DND-41 (cell line): ENCODE measurements at places on chromosomes 2 and 18.
A peak's percentile ranks its signal among the peaks of the same experiment; 100 is the strongest.

- H3K36me3 ChIP-seq, result no peaks in the 10 kb centered on the region
- H3K4me1 ChIP-seq, result no peaks in the 10 kb centered on the region
- no peak overlapping the region for H3K4me3 ChIP-seq
- H3K27ac ChIP-seq, result no peak overlapping the region
These were observed 342.9 kb downstream of the PARD3B start for GRCh38 chr2:204888222-204888621.

DNA sequence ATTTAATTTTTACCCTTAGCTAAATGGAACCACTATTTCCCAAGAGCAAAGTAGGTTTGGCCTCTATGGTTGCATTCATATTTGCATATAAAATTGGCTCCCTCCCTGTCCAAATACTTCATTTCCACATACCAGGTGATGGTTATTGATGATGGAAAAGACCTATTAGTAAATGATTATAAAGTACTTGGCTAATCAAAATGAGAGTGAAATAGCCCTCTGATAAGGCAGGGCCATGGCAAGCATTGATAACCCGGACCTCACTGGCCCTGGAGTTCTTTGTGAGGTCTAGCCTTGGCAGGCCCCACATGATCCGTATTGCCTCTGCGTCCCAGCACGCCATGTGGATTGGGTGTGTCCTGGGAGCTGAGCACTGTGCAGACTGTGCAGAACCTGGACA, 201.1 kb upstream of the GATA6 start:
- no peak overlapping the region for H3K27ac ChIP-seq
- H3K4me3 ChIP-seq, result no peak overlapping the region
- DNase-seq, result no peak
- no peaks in the 10 kb centered on the region for H3K36me3 ChIP-seq
- no peaks in the 10 kb centered on the region for H3K4me1 ChIP-seq
- no peaks in the 10 kb centered on the region for H3K27me3 ChIP-seq

DNA sequence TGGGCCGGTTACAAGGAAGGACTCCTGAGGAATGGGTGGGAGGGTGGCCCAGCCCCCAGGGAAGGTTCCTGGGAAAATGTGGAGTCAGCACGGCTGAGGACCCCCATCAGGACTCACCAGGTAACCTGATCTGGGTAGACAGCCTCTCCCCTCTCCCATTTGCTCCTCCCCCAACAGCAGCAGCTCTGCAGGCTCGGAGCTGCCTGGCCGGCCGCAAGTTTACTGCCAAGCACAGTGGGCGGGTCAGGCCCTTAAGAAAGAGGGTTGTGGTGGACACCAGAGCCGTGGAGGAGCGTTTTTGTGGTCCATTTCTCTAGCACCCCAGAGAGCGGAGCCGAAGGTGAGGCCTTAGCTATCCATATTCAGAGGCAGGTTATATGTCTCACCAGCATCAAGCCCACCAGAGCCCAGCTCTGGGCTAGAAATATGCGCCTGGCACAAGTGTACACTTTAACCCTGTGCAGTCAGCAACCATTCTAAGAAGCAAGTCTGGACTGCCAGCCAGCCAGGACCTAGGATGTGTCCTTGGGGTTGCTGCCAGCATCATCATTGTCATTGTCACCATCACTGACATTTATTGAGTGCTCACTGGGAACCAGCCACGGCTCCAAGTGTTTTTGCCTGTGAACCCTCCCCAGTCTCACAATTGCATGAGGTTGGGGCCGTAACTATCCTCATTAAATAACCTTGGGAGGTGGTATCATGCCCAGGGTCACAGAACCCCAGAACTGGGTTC, 190.1 kb downstream of the KLHL29 start:
- H3K4me1 ChIP-seq, result no peaks in the 10 kb centered on the region
- H3K27ac ChIP-seq, result no peak overlapping the region
- DNase-seq, result no peak
- H3K4me3 ChIP-seq, result no peak overlapping the region
- H3K36me3 ChIP-seq, result no peaks in the 10 kb centered on the region

- no peaks in the 10 kb centered on the region for H3K4me1 ChIP-seq
- H3K36me3 ChIP-seq, result no peaks in the 10 kb centered on the region
- no peak for DNase-seq
These were observed 144.3 kb downstream of the TFCP2L1 start for GRCh38 chr2:121140734-121141133.

GRCh38 chr18:29181151-29181901, 1004.4 kb upstream of the CDH2 start:
- no peak overlapping the region for H3K27ac ChIP-seq
- H3K4me3 ChIP-seq, result no peak overlapping the region
- no peaks in the 10 kb centered on the region for H3K4me1 ChIP-seq
- DNase-seq, result no peak
- H3K36me3 ChIP-seq, result no peaks in the 10 kb centered on the region
- no peaks in the 10 kb centered on the region for H3K27me3 ChIP-seq

- H3K27ac ChIP-seq, result no peak overlapping the region
- no peak overlapping the region for H3K4me3 ChIP-seq
- no peaks in the 10 kb centered on the region for H3K36me3 ChIP-seq
- peaks cover 12% of the 10 kb centered on the region for H3K4me1 ChIP-seq
- H3K27me3 ChIP-seq, result no peaks in the 10 kb centered on the region
These were observed 90.7 kb upstream of the ITGA6 start for GRCh38 chr2:172336681-172337080.

GRCh38 chr2:44602446-44602845, 240.7 kb downstream of the CAMKMT start:
- H3K27me3 ChIP-seq, result no peaks in the 10 kb centered on the region
- no peaks in the 10 kb centered on the region for H3K4me1 ChIP-seq
- DNase-seq, result no peak
- H3K4me3 ChIP-seq, result no peak overlapping the region
- H3K36me3 ChIP-seq, result no peaks in the 10 kb centered on the region

DNA sequence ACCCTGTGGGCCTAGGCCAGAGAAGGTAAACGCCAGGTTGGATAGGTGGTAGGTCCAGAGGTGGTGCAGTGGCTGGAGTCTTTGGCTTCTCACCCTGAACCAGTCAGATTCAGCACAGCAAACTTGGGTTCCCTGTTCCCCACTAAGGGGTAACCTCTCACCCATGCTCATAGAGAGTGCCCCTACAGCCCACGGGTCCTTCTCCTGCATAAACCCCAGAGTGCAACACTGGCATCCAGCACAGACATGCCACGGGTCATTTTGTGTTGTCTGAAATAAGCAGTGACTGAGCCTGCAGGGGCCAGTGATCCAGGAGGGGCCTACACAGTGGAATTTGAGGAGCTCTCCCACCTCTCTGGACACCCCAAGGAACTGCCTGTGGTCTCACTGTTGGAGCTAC, 40.5 kb upstream of the ATP6V1B1 start:
- H3K27me3 ChIP-seq, result peaks cover 22% of the 10 kb centered on the region
- H3K4me3 ChIP-seq, result no peak overlapping the region
- no peaks in the 10 kb centered on the region for H3K4me1 ChIP-seq
- no peaks in the 10 kb centered on the region for H3K36me3 ChIP-seq

DNA sequence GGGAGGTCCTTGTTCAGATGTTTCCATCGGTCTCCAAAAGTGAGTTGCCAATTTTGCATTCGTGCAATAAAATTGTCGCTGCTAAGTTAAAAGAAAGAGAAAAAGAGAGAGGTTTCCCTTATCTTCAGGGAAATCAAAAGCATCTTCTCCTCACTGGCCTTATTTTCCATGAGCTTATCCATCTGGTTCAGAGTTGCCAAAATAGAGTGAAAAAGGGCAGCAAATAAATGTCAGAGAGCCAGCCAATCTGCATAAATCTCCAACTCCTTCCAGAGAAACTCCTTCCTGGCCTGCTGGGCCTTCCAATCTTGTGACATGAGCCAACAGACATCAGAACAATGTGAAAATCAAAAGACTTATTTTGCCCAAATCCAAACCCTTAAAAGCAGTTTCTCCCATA, 28.4 kb downstream of the PAX3 start:
- no peaks in the 10 kb centered on the region for H3K36me3 ChIP-seq
- H3K4me3 ChIP-seq, result no peak overlapping the region
- no peaks in the 10 kb centered on the region for H3K27me3 ChIP-seq
- H3K4me1 ChIP-seq, result no peaks in the 10 kb centered on the region
- no peak overlapping the region for H3K27ac ChIP-seq

DNA sequence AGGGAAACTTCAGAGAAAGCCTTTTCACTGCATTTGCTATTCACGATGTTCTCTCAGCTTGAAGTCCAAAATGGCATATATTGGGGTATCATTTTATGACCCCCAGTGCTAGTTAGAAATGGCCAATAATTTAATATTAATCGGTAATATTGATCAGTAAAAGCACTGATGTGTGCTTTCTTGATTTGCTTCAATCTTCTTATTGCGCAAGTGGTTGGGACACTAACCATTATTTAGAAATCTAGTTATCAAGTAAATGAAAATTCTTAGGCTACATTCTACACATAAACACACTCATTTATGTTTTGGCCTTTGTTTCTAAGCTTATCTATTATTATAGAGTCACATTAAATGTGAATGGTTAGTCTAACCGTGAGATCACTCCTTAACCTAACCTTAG, 49.7 kb upstream of the VWC2L start:
- H3K27me3 ChIP-seq, result no peaks in the 10 kb centered on the region
- no peak overlapping the region for H3K4me3 ChIP-seq
- H3K36me3 ChIP-seq, result no peaks in the 10 kb centered on the region
- no peaks in the 10 kb centered on the region for H3K4me1 ChIP-seq
- no peak for DNase-seq

DNA sequence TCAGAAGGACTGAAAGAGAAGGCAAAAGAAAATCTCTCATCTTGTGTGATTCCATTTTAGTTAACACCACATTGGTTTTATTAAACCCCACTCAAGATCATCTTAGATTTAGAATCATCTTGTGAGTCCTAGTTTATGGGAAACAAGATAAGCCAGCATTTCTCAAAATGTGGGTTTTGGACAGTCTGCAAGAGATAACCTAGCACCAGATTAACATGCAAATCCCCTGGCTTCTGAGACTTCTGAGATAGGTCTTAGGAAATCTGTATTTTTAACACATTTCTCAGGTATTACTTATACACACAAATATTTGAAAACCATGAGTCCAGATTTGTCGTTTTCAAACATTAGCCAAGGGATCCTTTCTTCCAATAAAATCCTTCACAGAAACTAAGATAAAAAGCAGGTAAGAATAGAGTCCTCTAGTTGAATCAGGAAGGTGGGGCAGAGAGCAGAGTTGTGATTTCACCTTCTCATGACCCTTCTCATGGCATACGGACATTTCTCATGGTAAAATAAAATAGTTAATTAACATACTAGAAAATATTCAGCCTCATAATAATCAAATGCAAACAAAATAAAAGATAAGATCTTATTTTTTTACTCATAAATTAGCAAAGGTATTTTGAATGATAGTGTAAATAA, 287.2 kb upstream of the FN1 start:
- H3K4me3 ChIP-seq, result no peak overlapping the region
- H3K27me3 ChIP-seq, result no peaks in the 10 kb centered on the region
- H3K4me1 ChIP-seq, result no peaks in the 10 kb centered on the region

GRCh38 chr2:221629468-221629867, 57.4 kb upstream of the EPHA4 start:
- H3K4me1 ChIP-seq, result no peaks in the 10 kb centered on the region
- no peak overlapping the region for H3K27ac ChIP-seq
- H3K4me3 ChIP-seq, result no peak overlapping the region
- DNase-seq, result no peak

DNA sequence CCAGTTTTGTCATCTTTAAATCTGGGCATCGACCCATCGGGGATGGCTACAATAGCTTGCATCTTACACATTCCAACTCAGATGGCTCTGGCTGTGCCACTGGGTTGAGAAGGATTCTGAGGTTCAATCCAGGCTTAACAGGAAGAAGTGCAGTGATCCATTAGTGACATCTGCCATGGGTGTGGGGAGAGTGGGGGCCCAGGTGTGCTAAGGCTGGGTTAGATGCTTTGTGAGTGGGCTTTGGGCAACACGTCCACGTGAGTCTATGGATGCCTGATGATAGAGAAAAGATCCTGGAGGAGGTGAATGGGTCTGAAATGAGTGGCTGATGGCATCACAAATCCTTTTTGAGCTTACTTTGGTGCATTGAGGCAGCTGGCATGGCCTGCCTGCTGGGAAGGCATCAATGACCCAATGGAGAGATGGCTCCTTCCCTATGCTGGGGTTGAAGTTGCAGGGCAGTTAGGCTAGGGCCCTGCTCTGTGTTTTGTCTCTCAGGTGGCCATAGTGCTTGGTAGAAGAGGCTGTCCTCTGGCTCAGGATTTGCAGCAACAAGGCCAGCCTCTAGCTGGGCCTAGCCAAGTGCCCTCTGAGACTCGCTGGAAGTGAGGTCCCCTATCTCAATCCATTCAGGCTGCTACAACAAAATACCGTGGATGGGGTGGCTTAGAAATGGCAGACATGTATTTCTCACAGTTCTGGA, 56.7 kb downstream of the HS1BP3 start:
- DNase-seq, result no peak
- no peak overlapping the region for H3K4me3 ChIP-seq
- H3K36me3 ChIP-seq, result no peaks in the 10 kb centered on the region
- H3K27ac ChIP-seq, result no peak overlapping the region
- H3K4me1 ChIP-seq, result no peaks in the 10 kb centered on the region

GRCh38 chr2:101704816-101705578, 7.5 kb downstream of the MAP4K4 start:
- DNase-seq, result no peak
- H3K4me1 ChIP-seq, result peaks cover 95% of the 10 kb centered on the region
- peaks cover 33% of the 10 kb centered on the region for H3K36me3 ChIP-seq
- H3K4me3 ChIP-seq, result no peak overlapping the region
- H3K27me3 ChIP-seq, result no peaks in the 10 kb centered on the region
- peak overlapping the region; percentile 62 for H3K27ac ChIP-seq

DNA sequence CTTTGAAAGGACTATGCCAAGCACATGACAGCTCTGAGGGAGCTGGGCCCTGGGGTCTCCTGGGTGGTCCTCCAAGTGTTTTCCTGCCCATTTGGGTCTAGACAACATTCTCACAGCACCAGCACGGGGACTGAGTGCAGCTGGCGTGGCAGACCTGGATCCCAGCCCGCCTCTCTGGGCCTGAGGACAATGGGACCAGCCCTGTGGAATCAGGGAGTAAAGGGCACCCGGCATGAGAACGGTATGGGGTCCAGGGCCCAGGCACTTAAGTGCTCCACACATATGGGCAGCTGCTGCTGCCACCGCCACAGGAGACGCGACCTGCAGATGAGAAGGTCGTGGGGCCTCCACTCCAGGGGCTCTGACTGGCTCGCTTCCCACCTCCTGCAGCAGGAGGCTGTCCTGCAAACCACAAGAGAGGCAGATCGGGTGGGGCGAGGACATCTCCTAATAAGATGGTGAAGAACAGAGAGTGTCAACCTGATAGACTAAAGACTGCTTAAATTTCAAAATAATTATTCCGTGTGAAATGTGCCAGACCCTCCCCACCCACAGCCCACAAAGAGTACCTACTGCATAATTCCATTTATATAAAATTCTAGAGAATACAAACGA, 46.3 kb downstream of the FAM178B start:
- no peaks in the 10 kb centered on the region for H3K36me3 ChIP-seq
- H3K27ac ChIP-seq, result no peak overlapping the region
- H3K27me3 ChIP-seq, result peaks cover 3% of the 10 kb centered on the region
- no peak overlapping the region for H3K4me3 ChIP-seq

DNA sequence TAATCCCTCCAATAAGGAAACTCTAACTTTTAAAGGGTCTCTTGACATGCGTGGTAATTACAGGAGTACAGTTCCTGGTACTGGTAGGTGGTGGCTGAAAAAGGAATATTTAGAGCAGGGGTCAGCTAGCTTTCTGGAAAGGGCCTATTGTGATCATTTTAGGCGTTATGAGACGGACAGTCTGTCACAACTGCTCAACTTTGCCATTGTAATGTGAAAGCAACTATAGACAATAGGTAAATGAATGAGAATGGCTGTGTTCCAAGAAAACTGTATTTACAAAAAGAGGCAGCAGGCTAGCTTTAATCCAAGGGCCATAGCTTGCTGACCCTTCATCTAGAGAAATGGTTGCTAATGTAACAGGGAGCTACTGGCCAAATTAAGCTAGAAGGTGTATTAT, 177.7 kb upstream of the LRRTM1 start:
- no peak overlapping the region for H3K27ac ChIP-seq
- no peak overlapping the region for H3K4me3 ChIP-seq
- no peaks in the 10 kb centered on the region for H3K27me3 ChIP-seq
- DNase-seq, result no peak
